ENCODE measurements at places on chromosomes 5 and 9.

DNA sequence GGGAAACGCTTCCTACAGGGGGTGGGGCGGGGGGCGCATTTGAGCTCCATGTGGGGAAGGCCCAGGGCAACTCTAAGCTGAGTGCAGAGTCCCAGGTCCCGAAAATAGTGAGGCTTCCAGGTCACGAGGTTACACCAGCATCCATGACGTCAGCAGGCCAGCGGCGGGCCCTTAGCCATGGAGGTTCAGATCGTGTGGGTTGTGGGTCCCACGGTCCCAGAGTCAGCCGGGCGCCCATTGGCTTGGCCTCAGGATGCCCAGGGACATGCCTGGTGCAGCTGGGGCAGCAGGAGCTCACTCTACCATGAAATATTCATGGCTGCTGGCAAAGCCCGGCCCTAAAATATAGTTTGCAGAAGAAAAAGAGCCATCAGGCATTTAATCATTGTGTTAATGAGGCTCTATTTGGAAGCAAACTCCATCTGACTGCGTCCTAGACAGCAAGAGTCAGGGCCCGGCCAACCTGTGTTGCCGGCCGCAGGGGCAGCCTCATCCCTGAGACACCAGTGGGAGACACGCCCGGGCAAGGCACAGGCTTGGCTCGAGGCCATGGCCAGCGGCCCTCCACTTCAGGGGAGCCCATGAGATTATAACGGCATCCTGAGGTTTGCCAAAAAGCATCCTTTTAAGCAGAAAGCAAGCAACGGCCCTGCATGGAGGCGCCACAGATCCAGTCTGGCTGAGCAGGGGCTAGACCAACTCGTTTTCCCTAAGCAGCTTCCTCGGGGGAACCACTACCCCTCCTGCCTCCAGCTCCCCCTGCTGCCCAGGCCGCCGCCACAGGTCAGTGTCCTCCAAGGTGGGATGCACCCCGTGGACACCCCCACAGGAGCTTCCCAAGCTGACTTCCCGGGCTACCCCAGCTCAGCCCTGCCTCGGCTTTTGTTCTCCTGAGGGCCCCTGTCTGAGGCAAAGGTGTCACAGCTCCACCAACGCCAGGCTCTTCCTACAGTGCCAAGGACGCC lies 108.9 kb upstream of the PPP1R26 start:
- DNase-seq = no peak

- no peak for DNase-seq
Measured at GRCh38 chr9:137178201-137178938, 6.5 kb upstream of the TMEM210 start.

GRCh38 chr5:98793223-98793622 lies 19.8 kb downstream of the RGMB start:
- peak; percentile 12 for DNase-seq

DNA sequence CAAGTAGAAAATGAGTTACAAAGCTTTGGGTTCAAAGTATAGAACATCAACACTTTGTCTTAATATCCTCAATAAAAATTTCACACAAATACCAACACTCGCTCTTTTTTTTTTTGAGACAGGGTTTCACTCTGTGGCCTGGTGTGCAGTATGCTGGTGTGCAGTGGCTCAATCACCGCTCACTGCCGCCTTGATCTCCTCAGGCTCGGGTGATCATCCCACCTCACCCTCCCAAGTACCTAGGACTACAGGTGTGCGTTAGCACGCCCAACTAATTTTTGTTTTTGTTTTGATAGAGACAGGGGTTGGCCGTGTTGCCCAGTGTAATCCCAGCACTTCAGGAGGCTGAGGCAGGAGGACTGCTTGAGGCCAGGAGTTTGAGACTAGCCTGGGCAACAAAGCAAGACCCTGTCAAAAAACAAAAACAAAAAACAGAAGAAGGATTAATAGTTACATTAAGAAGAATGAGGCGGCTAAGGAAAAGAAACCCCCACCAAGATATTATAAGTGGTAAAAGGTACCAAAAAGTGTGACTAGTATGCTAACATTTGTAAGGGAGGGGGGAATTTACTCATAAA lies 20.3 kb downstream of the FNBP1 start:
- no peak for DNase-seq

- DNase-seq = no peak
Measured at GRCh38 chr5:139758510-139759075, 37.0 kb upstream of the PSD2 start.

GRCh38 chr5:131423056-131423455 lies 159.2 kb downstream of the CDC42SE2 start:
- DNase-seq = peak; percentile 8

DNA sequence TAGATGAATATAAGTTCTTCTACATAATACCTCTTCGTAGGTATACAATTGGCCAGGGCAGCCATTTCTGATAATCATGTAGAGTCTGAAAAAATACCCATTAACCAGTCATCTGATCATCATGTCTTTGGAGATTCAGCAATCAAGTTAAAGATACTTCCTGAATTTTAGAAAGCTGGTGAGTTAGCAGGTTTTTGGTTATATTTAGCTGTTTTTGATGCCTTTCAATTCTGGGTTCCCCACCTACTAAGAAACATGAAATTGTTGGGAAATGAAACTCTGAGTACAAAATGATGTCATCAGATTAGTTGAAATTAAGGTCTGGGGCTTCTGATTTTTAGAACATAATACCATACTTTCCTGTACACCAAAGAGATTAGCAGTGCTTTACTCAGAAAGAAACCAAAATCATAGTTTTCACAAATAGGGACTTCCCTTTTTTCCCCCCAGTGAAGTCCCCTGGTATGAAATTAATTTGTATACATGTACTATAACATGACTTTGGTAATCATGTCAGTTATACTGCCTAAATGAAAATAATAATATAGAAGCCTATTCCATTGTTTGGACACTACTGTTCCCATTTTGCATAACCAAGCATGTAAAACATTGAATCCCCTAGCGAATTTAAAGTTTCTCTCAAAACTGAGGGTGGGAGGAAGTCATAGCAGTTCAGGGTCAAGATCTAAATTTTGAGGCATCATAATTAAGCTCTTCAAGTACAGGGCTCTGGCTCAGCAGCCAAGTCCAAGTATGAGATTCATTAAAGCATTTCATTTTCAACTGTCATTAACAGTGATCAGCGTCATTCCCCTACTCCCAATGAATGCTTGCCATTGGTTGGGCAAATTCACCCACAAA lies 17.9 kb downstream of the PRLR start:
- no peak for DNase-seq

- DNase-seq = no peak
Measured at GRCh38 chr5:171467107-171467506, 47.7 kb downstream of the FGF18 start.

GRCh38 chr5:175765858-175766257 lies 105.5 kb upstream of the CPLX2 start:
- DNase-seq = no peak

DNA sequence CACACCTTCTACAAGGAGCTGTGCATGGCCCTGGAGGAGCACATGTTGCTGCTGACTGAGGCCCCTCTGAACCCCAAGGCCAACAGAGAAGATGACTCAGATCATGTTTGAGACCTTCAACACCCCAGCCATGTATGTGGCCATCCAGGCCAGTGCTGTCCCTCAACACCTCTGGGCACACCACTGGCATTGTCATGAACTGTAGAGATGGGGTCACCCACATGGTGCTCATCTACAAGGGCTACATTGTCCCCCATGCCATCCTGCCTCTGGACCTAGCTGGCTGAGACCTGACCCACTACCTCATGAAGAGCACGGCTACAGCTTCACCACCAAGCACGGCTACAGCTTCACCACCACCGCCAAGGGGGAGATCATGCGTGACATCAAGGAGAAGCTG lies 49.0 kb upstream of the FBXL7 start:
- DNase-seq = no peak

DNA sequence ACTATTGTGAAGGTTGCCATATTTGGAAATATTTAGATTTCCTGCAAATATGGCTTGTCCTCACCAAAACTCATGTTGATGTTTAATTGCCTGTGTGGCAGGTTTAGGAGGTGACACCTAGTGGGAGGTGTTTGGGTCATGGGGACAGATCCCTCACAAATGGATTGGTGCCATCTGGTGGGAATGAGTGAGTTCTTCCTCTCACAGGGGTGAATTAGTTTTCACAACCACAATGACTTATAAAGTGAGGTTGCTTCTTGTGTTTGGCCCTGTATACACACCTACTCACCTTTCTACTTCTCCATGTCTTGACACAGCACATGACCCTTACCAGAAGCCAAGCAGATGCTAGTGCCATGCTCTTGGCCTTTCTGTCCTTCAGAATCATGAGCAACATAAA lies 41.1 kb downstream of the ISOC1 start:
- no peak for DNase-seq

GRCh38 chr5:111236995-111237394 lies 12.8 kb downstream of the CAMK4 start:
- DNase-seq = no peak

DNA sequence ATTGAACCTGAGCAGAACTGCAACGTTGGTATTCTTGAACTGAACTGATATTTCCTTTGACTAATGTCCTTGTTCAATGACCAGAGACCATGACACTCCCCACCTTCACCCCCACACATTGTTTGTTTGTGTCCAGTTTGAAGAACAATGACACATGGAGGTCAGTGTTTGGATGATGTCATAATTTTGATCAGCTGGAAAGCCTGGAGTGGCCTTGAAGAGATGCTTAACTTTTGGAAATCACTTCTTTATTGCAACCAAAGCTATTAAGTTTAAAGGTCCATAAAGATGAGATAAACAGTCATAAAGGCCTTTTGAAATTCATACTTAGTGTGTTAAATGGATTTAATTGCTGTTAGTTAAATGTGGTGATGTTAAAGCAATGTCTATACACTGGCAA lies 92.7 kb downstream of the TMC1 start:
- DNase-seq = no peak

- DNase-seq = peak; percentile 20
Measured at GRCh38 chr5:7897014-7897600, 28.2 kb downstream of the MTRR start.

DNA sequence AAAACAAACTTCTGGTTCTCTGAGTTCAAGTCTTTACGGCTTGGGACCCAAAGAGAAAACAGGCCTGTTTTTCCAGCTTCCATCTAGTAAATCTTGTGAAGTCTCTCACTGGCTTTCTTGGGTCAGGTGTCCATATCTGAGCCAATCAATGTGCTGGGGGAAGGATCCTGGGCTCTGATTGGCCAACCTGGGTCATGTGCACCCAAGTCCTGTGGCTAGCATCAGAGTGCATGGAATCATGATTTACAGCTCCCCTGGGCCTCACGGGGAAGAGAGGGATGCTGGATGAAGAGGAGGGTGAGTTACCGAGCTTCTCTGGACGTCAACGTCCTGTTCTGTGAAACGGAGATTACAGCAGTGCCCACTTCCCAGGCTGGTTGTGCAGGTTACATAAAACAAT lies 19.4 kb downstream of the CXCL14 start:
- DNase-seq = no peak

GRCh38 chr5:168699002-168699401 lies 119.8 kb upstream of the PANK3 start:
- peak; percentile 31 for DNase-seq

- peak; percentile 65 for DNase-seq
Measured at GRCh38 chr9:77793849-77794248, 145.7 kb upstream of the GNA14 start.

DNA sequence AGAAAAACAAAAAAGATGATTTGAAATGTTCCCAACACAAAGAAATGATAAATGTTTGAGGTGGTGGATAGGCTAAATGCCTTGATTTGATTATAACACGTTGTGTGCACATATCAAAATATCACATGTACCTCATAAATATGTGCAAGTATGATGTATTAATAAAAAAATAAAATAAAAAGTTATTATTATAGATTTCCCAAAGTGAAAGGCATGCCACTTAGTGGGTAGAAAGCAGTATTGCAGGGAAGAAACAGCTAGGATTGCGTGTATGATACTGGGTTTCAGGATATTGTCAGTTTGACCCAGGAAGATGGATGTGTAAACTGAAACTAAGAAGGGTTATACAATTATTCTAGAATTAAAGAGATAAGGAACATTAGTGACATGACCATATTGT lies 3.6 kb upstream of the TMEM38B start:
- DNase-seq = no peak

DNA sequence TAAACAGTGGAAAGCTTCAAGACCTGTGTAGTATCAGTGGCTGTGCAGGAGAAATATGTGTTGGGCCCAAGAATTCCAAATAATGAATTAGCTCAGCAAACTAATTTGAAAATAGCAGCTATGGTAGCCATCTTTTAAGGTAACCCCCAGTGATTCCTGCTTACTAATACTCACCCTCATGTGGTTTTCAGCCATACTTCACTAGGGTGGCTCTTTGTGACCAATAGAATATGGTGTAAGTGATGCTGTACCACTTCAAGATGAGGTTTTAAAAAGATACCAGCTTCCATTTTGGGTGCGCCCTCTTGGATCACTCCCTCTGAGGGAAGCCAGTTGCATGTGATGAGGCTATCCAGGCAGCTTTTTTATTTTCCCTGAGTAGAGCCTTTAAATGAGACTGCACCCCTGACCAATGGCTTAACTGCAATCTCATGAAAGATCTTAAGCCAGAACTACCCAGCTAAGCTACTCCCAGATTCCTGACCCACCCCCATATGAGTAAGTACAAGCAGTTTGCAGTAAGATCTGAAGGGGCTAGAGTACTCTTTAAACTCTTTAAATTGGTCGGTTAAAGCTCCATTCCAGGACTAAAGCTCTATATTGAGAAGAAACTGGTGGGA lies 58.3 kb downstream of the UHRF2 start:
- no peak for DNase-seq

GRCh38 chr9:76296561-76297310 lies 97.5 kb downstream of the RFK start:
- peak; percentile 48 for DNase-seq

DNA sequence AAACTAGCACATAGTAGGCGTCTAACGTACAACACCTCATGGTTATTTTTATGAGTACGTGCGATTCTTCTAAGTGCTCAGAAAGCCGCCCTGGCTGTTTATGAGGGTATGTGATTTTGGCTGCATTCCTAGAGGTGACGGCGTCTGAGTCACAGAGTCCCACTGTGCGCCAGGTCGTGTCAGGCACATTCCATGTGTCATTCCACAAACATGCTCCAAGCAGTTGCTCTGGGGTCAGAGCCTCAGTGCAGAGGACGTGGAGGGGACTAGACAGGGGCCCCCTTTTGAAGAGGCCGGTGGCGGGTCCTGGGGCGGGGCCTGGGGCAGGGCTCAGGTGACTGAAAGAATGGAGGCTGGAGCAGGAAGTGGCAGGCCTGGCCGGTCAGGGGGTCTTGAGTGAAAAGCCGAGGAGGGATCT lies 51.9 kb downstream of the NEK6 start:
- no peak for DNase-seq

DNA sequence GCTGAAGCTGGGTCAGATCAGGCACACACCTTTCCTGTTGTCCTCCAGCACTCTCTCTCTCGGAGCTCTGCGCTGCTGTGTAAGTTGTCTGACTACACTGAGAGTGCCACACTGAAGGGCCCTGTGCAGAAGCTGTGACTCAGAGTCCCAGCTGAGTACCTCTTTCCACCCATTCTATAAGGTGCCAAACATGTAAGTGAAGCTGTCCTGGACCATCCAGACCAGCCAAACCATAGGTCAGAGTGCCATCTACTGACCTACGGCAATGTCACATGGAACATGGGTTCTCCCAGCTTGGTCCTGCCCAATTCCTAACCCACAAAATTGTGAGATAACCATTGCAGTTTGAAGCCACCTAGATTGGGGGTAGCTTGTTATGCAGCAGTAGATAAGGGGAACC lies 68.2 kb downstream of the ADCY2 start:
- no peak for DNase-seq

- DNase-seq = no peak
Measured at GRCh38 chr5:53922508-53923498, 362.4 kb downstream of the NDUFS4 start.

GRCh38 chr5:175883506-175883905 lies 12.1 kb downstream of the CPLX2 start:
- DNase-seq = no peak

GRCh38 chr5:178309271-178310013 lies 76.8 kb upstream of the PHYKPL start:
- no peak for DNase-seq
